ENCODE measurements at places on chromosomes 5 and 9. TPM values are rescaled to one million over a fixed set of nuclear protein-coding genes. Genes with fewer than 3 reads are reported as not detected.

The PDZD2 gene
- 0.09 TPM for polyA plus RNA-seq

The OBP2B gene
- not detected for polyA plus RNA-seq

The LURAP1L gene
- not detected for polyA plus RNA-seq

- peaks cover 32% of the 10 kb centered on the region for H3K27me3 ChIP-seq
- no peak overlapping the region for H3K27ac ChIP-seq
- H3K36me3 ChIP-seq: no peaks in the 10 kb centered on the region
- DNase-seq: no peak
- no peak overlapping the region for H3K4me3 ChIP-seq
Measured at GRCh38 chr5:180467028-180467975, 26.9 kb upstream of the CNOT6 start.

The ZNF483 gene
- 1.4 TPM for polyA plus RNA-seq

GRCh38 chr5:111509119-111509518, 3.2 kb downstream of the STARD4 start:
- H3K27ac ChIP-seq: no peak overlapping the region
- DNase-seq: no peak
- no peak overlapping the region for H3K4me3 ChIP-seq
- peaks cover 5% of the 10 kb centered on the region for H3K4me1 ChIP-seq
- H3K27me3 ChIP-seq: no peaks in the 10 kb centered on the region
- H3K36me3 ChIP-seq: no peaks in the 10 kb centered on the region

Measured in naive B cell (primary cell).